ENCODE measurements at places on chromosomes 13 and 19. TPM values are rescaled to one million over a fixed set of nuclear protein-coding genes. Genes with fewer than 3 reads are reported as not detected.

Gene GPR4
- not detected for total RNA-seq

Gene PSG1
- not detected for total RNA-seq

GRCh38 chr19:30670562-30671366 lies 298.6 kb downstream of the ZNF536 start:
- no peaks in the 10 kb centered on the region for H3K27me3 ChIP-seq
- no peak overlapping the region for H3K27ac ChIP-seq
- no peak overlapping the region for H3K4me3 ChIP-seq
- no peaks in the 10 kb centered on the region for H3K4me1 ChIP-seq
- H3K36me3 ChIP-seq = no peaks in the 10 kb centered on the region
- DNase-seq = no peak

- no peaks in the 10 kb centered on the region for H3K27me3 ChIP-seq
- DNase-seq = no peak
- no peak overlapping the region for H3K4me3 ChIP-seq
- no peak overlapping the region for H3K27ac ChIP-seq
- peaks cover 87% of the 10 kb centered on the region for H3K36me3 ChIP-seq
Observed at GRCh38 chr19:17061691-17062090, 13.6 kb downstream of the HAUS8 start.

- no peak overlapping the region for H3K27ac ChIP-seq
- no peaks in the 10 kb centered on the region for H3K27me3 ChIP-seq
- H3K4me3 ChIP-seq = no peak overlapping the region
- H3K4me1 ChIP-seq = peaks cover 7% of the 10 kb centered on the region
- DNase-seq = no peak
Observed at GRCh38 chr19:2761309-2761677, 21.5 kb upstream of the SLC39A3 start.

DNA sequence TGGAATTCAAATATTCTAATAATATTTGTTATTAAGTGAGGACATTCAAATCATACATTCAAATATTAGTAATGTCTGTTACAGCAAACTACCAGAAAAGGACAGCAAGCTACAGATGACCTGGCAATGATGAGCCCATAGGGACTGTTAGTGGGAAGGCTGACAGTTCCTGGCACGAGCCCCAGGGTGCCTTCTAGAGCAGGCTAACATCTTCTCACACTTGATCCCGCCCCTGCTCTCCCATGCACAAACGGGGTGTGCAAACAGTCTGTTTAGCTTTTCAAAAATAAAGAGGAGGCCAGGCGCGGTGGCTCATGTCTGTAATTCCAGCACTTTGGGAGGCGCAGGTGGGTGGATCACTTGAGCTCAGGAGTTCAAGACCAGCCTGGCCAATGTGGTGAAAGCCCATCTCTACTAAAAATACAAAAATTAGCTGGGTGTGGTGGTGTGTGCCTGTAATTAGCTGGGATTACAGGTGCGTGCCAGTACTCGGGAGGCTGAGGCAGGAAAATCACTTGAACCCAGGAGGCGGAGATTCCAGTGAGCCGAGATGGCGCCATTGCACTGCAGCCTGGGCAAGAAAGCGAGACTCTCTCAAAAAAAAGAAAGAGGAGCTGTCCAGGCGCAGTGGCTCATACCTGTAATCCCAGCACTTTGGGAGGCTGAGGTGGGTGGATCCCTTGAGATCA lies 9.6 kb upstream of the GARRE1 start:
- no peaks in the 10 kb centered on the region for H3K27me3 ChIP-seq
- H3K27ac ChIP-seq = no peak overlapping the region
- H3K36me3 ChIP-seq = no peaks in the 10 kb centered on the region

GRCh38 chr13:37490176-37490779 lies 108.3 kb downstream of the POSTN start:
- no peak overlapping the region for H3K4me3 ChIP-seq
- no peaks in the 10 kb centered on the region for H3K27me3 ChIP-seq
- DNase-seq = no peak
- H3K36me3 ChIP-seq = no peaks in the 10 kb centered on the region

Gene MAB21L1
- total RNA-seq = not detected

Gene RPS28
- 1,476 TPM for total RNA-seq

DNA sequence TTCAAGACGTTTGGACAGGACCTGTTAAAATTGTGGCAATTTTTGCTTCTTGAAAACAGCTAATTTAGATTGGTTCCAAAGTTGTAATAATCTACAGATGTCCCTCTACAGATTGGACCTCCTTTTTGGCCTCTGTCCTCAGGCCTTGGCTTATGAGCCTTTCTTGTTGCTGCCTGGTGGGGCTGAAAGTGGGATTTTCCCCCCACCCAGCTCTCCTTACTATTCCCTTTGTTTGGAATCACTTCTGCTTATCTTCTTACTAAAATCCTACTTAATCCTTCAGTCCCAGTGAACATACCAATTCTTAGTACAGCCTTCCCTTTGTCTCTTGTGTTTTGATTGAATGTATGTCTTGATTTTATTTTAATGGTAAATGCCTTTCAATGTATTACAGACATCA lies 63.5 kb upstream of the TEX29 start:
- H3K27ac ChIP-seq = no peak overlapping the region
- peaks cover 67% of the 10 kb centered on the region for H3K36me3 ChIP-seq
- H3K27me3 ChIP-seq = no peaks in the 10 kb centered on the region
- no peak for DNase-seq
- peaks cover 4% of the 10 kb centered on the region for H3K4me1 ChIP-seq
- no peak overlapping the region for H3K4me3 ChIP-seq

DNA sequence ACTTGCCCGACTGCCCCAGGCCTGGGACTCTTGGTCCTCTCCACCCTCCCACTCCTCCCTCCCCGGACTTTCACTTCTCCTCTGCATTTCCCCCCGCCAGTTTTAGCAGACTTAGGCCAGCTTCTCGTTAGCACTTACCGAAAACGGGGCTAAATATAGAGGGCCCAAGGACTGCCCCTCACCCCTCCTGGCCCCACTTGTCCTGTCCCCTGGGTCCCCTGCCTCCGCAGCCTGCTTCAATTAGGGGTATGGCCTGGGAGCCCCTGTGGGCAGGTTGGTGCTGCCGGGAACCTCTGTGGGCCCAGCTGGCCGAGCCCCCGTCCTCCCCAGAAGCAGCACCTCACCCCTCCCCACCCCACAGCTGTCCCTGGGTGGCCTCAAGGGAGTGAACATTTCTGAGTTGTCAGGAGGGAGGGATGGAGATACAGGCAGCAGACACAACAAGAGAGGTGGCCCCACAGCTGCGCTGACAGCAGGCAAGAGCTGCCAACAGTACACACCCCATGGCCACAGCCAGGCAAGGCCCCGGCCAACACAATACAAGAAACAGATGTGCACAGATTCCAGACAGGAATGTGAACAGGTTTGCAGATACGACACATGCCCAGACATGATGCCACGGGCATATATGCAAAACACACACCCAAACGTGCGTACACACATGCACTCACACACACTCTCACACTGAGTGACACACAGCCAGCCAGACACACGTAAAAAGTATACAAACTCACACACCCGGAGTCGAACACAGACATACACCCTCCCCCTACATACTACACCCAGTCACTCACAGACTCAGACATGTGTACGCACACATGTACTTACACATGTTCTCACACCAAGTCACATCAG lies 2.6 kb downstream of the POU2F2 start:
- H3K27ac ChIP-seq = peak overlapping the region; percentile 45
- H3K4me3 ChIP-seq = no peak overlapping the region
- no peak for DNase-seq
- H3K36me3 ChIP-seq = peaks cover under 1% of the 10 kb centered on the region

Gene IFNL1
- total RNA-seq = not detected

DNA sequence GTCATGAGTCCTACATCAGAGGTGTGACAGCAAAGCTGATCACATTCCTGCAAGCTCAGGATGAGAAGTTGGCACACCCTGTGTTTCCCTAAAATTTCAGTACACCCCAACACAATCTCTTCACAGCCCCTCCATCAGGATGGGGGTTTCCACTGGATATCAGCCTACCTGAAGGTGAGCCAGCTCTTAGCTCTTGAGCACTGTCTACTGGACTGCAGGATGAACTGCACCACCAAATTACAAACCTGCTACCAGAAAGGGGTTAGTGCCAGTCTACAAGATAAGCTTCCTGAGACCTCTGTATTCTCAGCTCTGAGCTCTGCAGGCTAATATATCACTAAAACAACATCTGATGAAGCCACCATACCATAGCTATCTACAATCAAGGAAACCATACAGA lies 1616.2 kb upstream of the SPRY2 start:
- DNase-seq = no peak
- H3K27me3 ChIP-seq = no peaks in the 10 kb centered on the region
- H3K4me3 ChIP-seq = no peak overlapping the region
- H3K27ac ChIP-seq = no peak overlapping the region
- H3K4me1 ChIP-seq = no peaks in the 10 kb centered on the region

DNA sequence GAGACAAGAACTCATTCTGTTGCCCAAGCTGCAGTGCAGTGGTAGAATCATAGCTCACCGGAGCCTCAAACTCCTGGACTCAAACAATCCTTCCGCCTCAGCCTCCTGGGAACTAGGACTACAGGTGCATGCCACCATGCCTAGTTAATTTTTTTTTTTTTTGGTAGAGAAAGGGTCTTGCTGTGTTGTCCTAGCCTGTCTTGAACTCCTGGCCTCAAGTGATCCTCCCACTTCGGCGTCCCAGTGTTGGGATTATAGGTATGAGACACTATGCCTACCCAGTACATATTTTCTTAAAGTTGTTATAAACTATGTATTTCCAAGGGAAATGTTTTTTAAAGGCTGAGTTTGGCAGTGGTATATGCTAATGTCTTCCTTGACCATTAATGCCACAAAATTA lies 412.6 kb downstream of the KLF12 start:
- H3K36me3 ChIP-seq = peaks cover 7% of the 10 kb centered on the region
- H3K4me1 ChIP-seq = peaks cover 16% of the 10 kb centered on the region
- no peak overlapping the region for H3K4me3 ChIP-seq
- DNase-seq = no peak

GRCh38 chr13:50511877-50512341 lies 331.6 kb downstream of the DLEU7 start:
- no peaks in the 10 kb centered on the region for H3K27me3 ChIP-seq

DNA sequence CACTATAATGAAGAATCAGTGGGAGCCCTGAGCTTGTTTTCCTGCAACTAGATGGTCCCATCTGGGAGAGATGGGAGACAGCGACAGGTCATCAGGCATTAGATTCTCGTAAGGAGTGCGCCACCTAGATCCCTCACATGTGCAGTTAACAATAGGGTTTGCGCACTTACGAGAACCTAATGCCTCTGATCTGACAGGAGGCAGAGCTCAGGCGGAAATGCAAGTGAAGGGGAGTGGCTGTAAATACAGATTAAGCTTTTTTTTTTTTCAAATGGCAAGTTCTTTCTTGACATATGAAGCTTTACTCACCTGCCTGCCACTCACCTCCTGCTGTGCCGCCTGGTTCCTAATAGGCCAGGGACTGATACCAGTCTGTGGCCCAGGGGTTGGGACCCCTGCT lies 14.4 kb downstream of the CDC16 start:
- no peaks in the 10 kb centered on the region for H3K4me1 ChIP-seq
- H3K27me3 ChIP-seq = no peaks in the 10 kb centered on the region
- peaks cover 69% of the 10 kb centered on the region for H3K36me3 ChIP-seq
- no peak for DNase-seq
- H3K27ac ChIP-seq = no peak overlapping the region

DNA sequence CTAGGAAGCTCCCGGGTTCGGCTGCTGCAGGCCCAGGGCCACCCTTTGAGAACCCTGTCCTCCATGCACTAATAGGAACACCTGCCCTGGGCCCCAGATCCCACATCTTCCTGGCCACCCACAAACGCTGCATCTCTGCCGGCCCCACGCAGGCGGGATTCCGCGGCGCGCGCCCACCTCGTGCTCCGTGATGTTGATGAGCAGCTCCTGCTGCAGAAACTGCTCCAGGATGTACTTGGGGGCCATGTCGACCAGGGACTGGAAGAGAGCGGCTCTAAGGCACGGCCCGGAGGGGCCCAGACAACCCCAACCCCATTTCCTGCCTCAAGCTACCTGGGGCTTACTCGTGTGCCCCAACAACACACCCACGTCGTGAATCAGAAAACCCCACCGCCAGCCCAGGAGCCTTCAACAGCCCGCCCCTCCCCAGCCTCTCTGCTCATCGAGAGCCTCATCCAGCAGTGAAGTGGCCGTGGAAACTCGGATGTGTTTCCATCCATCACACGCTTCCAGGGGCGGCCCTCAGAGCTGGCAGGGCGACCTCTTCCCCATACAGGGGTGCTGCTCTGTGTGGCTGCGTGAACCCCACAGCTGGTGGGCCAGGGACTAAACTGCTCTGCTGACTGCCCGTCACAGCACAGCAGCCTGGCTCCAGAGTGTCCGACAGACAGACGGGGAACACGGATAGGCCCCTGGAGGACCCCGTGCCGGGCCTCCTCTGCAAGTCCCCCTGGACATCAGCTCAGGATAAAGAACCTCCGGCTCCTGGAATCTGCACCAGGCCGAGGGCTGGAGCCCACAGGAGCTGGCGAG lies 4.2 kb downstream of the POLR2E start:
- peaks cover 37% of the 10 kb centered on the region for H3K36me3 ChIP-seq
- peak overlapping the region; percentile 76 for H3K27ac ChIP-seq
- no peaks in the 10 kb centered on the region for H3K27me3 ChIP-seq
- H3K4me1 ChIP-seq = peaks cover 71% of the 10 kb centered on the region
- peak; percentile 67 for DNase-seq

DNA sequence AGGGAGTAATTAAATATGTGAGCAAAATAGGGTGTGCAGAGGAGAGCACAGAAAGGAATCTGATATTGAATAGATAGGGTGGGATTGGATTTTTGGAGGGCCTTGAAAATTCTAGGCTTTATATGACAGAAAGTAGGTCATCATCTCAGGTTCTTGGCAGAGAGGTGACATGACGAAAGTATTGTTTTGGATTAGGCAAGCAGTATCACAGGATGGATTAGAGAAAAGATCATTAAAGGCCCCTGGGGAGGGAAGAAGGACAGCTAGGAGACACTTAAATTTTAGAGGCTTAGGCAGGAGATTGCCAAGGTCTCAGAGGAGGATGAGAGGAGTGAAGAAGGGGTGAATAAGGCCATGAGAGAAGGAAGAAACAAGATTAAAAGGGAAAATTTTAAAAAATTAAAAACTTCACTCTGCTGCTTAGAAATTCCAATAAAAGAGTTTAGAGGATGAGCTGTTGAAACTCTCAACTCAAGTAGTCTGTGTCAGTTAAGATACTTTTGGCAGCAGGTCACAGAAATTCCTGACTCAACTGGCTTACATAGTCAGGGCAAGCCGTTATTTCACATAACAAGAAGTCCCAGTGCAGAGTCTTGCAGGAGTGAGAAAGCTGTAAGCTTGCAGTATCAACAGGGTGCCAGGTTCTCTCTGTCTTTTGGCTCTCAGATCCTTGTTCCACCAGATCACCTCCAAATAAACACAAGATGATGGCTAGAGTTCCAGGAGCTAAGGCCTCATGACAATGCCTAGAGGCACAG lies 8.8 kb downstream of the GPC6 start:
- no peak overlapping the region for H3K27ac ChIP-seq
- H3K36me3 ChIP-seq = no peaks in the 10 kb centered on the region
- DNase-seq = no peak
- H3K4me1 ChIP-seq = no peaks in the 10 kb centered on the region

Gene THSD8
- total RNA-seq = 30.9 TPM

DNA sequence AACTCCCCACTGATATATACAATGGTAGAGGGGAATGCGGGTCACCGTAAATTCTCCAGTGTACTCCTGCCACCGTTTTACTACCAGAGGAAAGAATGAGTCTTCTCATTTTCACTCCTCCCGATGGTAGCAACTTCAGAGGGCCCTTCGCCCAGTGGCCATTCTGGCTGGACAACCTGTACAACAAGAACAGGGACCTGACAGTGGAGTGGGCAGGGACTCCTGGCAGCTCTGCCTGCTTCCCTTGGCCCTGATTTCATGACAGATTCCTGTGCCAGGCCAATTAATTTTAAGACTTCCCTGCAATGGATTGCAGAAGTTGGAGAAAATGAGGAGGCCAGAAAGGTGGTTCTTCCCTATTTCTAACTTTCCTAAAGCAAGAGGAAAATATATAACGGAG lies 148.9 kb downstream of the GPC6 start:
- no peaks in the 10 kb centered on the region for H3K27me3 ChIP-seq
- H3K27ac ChIP-seq = no peak overlapping the region
- H3K4me1 ChIP-seq = no peaks in the 10 kb centered on the region
- no peaks in the 10 kb centered on the region for H3K36me3 ChIP-seq
- DNase-seq = no peak
